ENCODE measurements at places on chromosomes 13 and 19.

GRCh38 chr19:51339687-51340656 lies 2.0 kb downstream of the VSIG10L start:
- DNase-seq, result peak; percentile 96

- DNase-seq, result no peak
Measured at GRCh38 chr13:111845621-111846351, 221.2 kb upstream of the SOX1 start.

DNA sequence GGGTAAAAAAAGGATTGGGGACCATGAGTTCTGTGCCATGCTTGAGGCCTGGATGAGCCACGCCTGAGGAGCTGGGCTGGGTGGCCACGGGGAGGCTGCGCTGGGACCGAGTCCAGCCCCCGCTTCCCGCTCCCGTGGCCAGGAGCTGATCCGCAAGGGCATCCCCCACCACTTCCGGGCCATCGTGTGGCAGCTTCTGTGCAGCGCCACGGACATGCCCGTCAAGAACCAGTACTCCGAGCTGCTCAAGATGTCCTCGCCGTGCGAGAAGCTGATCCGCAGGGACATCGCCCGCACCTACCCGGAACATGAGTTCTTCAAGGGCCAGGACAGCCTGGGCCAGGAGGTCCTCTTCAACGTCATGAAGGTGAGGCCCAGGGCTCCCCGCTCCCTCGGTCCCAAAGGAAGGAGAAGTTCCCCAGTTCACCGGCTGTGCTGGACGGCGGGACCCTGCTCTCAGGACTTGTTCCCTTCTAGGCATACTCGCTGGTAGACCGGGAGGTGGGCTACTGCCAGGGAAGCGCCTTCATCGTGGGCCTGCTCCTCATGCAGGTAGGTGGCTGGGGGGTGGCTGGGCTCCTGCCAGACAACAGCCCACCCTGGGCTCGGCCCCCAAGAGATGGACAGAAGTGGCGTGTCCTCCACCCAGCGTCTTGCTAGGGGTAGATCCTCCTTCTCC lies 18.9 kb downstream of the EVI5L start:
- no peak for DNase-seq

- DNase-seq, result peak; percentile 31
Measured at GRCh38 chr13:75326173-75327134, 155.5 kb downstream of the TBC1D4 start.

DNA sequence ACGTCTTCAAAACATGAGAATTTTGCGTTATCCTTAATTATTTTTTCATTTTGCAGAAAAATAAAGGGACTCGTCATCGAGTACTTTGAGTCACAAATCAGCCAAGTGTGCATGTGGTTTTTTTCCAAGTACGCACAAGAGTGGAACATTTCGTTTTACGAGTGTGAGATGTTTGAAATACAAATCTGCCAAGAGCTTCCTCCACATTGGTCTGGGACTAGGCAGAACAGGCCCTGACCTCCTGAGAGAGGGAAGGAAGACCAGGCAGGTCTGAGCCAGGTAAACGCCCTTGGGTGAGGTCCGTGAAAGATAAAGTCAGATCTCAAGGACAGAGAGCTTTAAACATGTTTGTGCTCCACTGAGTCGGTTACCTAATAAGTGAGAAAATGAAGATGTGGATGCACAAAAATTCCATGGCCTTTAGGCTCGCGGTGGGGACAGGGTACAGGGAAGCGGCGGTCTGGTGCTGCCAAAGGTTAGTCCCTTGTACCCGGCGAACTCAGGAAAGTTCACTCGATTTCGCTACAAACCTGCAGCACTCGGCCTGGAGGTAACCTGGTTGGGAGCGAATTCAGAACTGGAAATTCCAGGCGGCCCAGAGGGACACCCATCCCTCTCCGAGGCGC lies 473 bp upstream of the ITM2B start:
- DNase-seq, result peak; percentile 90

- no peak for DNase-seq
Measured at GRCh38 chr13:91203430-91203829, 144.1 kb upstream of the MIR17HG start.

DNA sequence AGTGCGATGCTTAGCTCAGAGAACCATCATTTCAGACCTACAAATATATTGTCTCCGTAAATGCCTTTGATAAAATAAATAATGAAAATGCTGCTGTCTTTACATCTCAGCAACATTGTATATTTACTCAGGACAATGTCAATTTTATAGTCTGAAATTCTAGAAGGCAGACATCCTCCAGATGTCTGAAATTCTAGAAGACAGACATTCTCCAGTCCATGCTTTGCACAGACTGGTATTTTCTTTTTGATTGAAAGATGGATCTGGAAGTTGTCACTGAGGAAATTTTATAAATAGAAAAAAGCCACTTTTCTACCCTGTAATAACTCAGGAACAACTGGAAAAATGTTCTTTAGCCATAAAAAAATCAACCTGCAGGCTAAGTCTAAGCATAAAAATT lies 2293.3 kb downstream of the PCDH9 start:
- no peak for DNase-seq

- no peak for DNase-seq
Measured at GRCh38 chr19:14835011-14835410, at the start of the genes OR7A5 and OR7C1. Gene OR7A5, minus strand, starts transcription at chr19:14835185. Its CDS starts 6,944 bp downstream, at chr19:14828241. Gene OR7C1, minus strand, starts transcription at chr19:14835185. Its CDS starts 35,049 bp downstream, at chr19:14800136.

DNA sequence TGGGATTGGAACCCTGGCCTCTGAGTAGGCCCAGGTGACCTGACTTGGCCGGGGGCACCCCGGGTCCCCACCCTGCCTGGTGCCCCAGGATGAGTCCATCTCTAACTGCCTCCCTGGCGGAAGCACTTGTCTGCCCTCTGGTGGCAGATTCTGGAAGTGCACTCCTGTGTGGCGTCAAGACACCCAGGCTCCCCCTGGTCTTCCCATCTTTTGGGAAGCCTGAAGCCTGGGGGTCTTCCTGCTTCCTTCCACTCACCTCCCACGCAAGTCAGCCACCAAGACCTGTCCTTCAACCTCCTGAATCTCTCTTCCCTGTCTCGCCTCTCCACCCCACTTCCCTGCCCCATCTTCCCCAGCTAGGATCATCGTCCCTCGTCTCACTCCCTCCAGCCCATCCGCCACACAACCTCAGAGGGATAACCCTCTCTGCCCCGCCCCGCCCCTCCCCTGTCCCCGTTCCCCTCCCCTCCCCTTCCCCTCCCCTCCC lies 7.4 kb downstream of the RABAC1 start:
- peak; percentile 89 for DNase-seq

GRCh38 chr19:38247734-38248268 lies 8.4 kb downstream of the PPP1R14A start:
- no peak for DNase-seq

GRCh38 chr13:25288966-25289365 lies 1.7 kb upstream of the MTMR6 start:
- no peak for DNase-seq

GRCh38 chr19:45097776-45098520 lies 5.0 kb downstream of the PPP1R37 start:
- DNase-seq, result peak; percentile 40

GRCh38 chr19:13206587-13206986 lies 56.4 kb downstream of the IER2 start:
- no peak for DNase-seq

Data from trophoblast cell (in vitro differentiated cells and primary cell).